ENCODE measurements at places on chromosomes 7 and 10. TPM values are rescaled to one million over a fixed set of nuclear protein-coding genes. Genes with fewer than 3 reads are reported as not detected.

The NODAL gene
- total RNA-seq: not detected

The SLC26A3 gene
- total RNA-seq: 3,849 TPM

The LANCL2 gene
- total RNA-seq: 18.0 TPM

The MMRN2 gene
- total RNA-seq: 11.5 TPM

The HOXA2 gene
- 3.3 TPM for total RNA-seq

The SPDYE1 gene
- not detected for total RNA-seq

The BAIAP2L1 gene
- 39.9 TPM for total RNA-seq

The C10orf90 gene
- total RNA-seq: not detected

The HOGA1 gene
- total RNA-seq: 0.29 TPM

The CLRN3 gene
- 121 TPM for total RNA-seq

The TYW1B gene
- 6.3 TPM for total RNA-seq

The CROT gene
- total RNA-seq: 28.8 TPM

The EN2 gene
- not detected for total RNA-seq

The MBL2 gene
- total RNA-seq: not detected

The FGF8 gene
- not detected for total RNA-seq

GRCh38 chr7:17404006-17404405, 105.6 kb downstream of the AHR start:
- no peak for DNase-seq

- no peak for DNase-seq
These were observed 73.8 kb upstream of the SLF2 start for GRCh38 chr10:100838986-100839385.

- peak; percentile 66 for DNase-seq
These were observed 819 bp downstream of the TMED4 start for GRCh38 chr7:44580945-44581878.

DNA sequence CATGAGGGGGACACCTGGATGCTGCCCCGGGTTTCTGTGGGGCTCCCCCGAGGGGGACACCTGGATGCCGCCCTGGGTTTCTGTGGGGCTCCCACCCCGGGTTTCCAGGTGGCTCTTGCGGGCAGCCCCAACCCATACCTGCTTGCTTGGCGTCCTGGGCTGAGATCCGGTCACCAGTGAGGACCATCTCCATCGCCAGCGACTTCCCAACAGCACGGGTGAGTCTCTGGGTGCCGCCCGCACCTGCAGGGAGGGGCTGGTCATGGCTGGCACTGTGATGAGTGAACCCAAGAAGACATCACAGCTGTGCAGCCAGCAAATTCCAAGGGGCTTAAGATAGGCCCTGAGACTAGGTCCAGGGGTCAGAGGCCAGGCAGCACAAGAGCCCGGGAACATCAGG, 6.4 kb downstream of the ECHS1 start:
- no peak for DNase-seq

DNA sequence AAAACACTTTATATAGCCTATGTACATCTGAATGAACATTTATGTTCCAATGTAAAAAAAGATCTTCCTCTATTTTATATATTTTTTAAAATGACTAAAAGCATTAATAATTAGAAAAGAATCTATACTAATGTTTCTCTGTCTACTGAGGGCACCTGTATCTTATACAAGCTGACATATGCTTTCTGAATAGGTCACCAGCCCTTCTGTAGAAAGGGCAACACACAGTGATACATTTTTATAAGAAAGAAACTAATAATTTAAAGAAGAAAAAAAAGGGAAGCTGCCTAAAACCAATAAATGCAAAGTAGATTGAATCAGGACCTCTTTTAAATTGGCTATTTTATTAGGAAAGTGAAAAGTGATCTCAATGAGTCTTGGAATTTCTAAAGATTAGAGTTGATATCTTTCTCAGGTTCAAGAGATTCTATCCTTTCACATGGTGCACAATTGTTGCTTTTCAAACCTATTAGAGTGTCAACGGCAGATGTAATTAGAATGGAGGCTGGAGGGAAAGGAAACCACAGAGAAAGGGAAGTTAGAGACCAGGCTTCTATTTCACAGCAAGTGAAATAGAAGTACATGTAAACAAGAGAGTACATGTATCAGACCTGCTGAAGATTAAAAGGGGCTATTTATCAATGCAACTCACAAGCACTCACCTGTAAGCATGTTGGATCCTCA, 6.3 kb downstream of the MTPN start:
- DNase-seq: no peak

- DNase-seq: no peak
These were observed 107.3 kb upstream of the STARD3NL start for GRCh38 chr7:38070718-38071117.

GRCh38 chr7:106178593-106179134, 66.6 kb upstream of the SYPL1 start:
- no peak for DNase-seq

DNA sequence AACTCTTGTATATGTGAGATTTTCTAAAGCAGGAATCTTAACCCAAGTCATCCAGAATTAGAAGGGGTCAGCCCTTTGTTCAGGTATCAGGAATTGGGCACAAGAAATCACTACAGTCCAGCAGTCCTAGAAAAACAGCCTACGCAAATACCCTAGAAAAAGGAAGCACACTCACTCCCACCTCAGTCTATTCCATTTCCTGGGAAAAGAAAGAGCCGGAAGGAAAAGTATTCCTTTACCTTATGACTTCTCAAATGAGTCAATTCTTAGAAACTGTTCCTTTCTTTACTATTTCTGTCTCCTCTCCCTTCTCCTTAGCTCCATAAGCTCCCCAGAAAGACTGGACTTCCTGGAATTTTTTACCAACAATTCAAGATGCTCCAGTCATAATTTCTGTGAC, 62.7 kb downstream of the DNAJC12 start:
- DNase-seq: no peak

DNA sequence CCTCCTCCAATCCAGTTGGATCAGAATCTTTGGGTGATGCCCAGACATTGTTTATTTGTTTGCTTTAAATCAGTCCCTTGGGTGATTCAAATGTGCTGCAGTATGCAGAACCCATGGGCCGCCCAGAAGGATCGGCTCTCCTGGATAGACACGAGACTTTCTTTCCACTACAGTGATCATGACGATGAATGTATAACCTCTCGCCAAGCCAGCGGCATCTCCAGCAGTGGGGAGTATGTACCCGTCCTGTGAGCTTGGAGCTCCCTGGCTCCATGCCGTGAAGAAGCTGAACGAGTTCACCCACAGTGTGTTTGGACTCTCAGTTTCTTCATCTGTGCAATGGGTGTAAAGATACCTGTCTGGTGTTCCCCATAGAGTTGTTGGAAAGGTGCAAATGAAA, 162.3 kb downstream of the CAMK1D start:
- no peak for DNase-seq

DNA sequence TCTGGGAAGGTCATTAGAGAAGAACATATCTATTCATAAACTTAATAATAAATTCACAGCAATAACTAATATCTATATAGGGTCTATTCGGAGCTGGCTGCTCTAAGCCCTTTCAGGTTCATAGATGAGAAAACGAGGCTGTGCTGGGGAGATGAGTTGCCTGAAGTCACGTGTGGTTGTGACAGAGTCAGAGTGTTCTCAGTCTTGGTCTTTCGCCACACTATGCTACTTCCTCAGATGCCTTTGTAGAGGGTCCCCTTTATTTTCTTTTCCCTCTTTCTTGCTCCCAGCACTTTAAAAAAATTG, 43.7 kb upstream of the FAM180A start:
- no peak for DNase-seq

- DNase-seq: peak; percentile 93
These were observed 5.2 kb upstream of the CAMK2G start for GRCh38 chr10:73879296-73880173.

DNA sequence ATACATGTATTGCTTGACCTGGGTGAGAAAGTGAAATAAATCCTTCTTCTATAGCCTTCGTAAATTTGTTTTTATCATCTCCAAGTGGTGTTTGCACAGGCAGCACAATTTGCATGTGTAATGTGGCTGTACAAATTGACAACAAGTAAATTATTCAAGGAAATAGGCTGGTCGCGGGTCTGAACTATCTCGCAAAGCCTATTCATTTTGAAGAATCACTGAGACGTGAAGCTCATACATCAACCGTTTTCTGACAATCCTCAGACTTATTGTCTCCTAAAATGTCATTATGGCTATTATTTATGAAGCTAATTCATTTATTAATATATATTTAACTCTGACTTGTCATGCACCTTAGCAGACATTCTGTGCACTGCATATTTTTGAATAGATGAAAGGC, 16.2 kb upstream of the FAM204A start:
- DNase-seq: no peak

DNA sequence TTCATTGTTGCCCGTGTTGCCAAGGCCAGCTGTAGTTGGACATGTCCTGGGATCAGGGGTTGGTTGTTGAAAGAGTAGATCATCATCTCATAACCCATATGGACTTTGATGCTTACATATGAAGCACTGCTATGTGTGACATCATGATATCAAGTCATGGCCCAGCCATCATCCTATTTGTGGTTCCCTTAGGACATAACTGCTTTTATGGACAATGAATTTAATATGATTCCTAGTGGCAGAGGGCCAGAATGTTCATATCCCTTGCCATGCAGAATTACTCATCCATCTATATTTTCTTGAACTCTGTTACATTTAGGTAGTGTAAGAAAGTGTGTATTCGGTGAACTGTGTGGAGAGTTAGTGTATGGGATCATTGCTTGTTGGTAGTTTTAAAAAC, 343.9 kb upstream of the LRGUK start:
- no peak for DNase-seq

GRCh38 chr7:141115965-141116364, 42.1 kb downstream of the TMEM178B start:
- no peak for DNase-seq

DNA sequence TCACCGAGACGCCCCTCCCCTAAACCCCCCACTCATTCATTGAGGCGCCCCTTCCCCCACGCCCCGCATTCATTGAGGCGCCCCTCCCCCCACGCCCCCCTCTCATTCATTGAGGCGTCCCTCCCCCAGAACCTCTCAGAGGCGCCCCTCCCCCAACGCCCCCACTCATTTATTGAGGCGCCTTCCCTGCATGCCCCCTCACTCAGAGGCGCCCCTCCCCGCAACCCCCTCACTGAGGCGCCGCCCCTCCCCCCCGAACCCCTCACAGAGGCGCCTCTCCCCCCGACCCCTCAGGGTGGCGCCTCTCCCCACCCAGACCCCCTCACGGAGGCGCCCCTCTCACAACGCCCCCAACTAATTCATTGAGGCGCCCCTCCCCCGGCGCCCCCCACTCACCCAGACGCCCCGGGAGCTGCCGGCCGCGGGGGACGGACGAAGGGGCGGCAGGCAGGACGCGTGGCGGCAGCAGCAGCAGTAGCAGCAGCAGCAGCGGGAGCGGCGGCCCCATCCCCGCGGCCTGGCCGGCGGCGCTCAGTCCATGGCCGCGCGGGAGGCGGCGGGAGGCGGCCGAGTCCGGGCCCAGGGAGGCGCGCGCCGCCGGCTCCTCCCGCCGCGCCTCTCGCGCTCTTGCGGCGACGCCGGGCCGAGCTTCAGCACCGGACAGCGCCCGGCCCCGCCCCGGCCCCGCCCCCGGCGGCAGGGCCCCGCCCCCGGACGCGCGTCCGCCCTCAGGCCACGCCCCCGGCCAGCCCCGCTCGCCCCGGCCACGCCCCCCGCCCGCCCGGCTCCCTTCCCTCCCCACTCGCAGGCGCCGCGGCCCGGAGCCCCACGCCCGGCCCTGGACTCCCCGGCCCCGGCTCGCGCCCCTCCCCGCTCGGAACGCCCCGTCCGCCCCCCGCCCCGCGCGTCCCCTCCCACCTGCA, at the start of gene PTPRN2:
PTPRN2 (minus strand) TSS at position 662 of the 923 bp plus-strand sequence.
- peak; percentile 87 for DNase-seq

DNA sequence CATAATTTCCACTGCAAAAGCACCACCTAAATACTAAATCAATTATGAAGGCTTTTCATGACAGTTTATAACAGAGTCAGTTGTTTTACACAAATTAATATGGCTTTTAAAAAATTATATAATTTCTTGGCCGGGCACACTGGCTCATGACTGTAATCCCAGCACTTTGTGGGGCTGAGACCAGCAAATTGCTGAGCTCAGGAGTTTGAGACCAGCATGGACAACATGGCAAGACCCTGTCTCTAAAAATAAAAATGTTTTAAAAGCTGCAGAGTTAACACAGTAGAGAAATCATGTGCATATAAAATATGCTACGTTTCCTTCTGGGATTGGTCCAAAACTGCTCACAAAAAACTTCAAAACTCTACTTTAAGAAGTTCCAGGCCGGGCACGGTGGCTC, 43.6 kb upstream of the EIF4H start:
- DNase-seq: no peak

GRCh38 chr10:5092848-5093790, 1.1 kb upstream of the AKR1C3 start:
- DNase-seq: no peak

- DNase-seq: no peak
These were observed 50.0 kb downstream of the SRI start for GRCh38 chr7:88169717-88170320.

- DNase-seq: no peak
These were observed 191.3 kb downstream of the MYOF start for GRCh38 chr10:93290661-93291354.

DNA sequence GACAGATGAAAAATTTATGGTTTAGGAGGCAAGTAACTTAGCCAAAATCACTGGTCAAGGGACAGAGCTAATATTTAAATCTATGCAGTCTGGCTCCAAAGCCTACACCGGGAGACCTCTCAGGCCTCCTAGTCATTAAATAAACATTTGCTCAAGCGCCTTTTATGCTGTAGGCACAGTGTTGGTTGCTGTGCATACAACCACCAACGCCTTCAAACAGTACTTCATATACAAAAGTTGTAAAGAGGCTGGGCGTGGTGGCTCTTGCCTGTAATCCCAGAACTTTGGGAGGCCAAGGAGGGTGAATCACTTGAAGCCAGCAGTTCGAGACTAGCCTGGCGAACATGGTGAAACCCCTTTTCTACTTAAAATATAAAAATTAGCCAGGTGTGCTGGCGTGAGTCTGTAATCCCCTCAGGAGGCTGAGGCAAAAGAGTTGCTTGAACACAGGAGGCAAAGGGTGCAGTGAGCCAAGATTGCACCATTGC, 159.8 kb downstream of the MAGI2 start:
- peak; percentile 66 for DNase-seq

GRCh38 chr7:121449329-121449728, 53.2 kb upstream of the FAM3C start:
- no peak for DNase-seq

DNA sequence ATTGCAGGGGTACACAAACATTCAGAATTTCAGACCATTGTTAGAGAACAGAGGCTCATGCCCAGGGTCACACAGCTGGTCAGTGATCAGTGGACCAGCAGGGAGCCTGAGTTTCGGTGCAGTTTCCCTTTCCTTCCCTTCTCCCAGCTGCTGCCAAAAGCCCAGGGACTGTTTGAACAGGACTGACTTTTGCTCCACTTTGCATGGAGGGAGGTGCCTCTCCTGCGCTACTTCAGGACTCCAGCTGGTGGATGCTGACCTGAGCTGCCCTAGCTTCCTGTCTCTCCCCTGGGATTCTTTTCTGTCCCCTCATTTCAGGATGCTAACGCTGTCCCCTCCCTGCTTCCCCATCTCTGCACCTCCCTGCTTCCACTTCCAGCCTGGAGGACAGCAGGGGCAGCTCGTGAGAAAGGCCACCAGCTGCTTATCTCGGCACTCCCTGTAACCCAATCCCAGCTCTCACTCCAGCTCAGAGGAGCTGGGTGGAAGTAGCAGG, 14.5 kb downstream of the SH2D4B start:
- DNase-seq: peak; percentile 64

Measured in mucosa of descending colon (tissue), 3 donors.